CD4-positive, alpha-beta T cell treated with Interleukin-1 beta for 1 hour (primary cell): ENCODE measurements at places on chromosomes 5 and 9.

- DNase-seq: no peak
Measured at GRCh38 chr9:126999315-127000068, 84.9 kb downstream of the RALGPS1 start.

- DNase-seq: no peak
Measured at GRCh38 chr9:94927048-94927761, 200.7 kb downstream of the AOPEP start.

DNA sequence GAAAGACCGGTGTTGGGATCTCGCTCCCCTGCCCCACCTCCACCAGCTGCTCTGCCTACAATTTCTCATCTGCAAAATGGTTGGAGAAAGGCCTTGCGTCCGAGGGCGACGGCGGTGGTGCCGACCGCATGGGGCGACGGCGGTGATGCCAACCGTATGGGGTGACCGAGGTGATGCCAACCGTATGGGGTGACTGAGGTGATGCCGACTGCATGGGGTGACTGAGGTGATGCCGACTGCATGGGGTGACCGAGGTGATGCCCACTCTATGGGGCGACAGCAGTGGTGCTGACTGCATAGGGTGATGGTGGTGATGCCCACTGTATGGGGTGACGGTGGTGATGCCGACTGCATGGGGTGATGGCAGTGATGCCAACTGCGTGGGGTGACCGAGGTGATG lies 171.0 kb downstream of the OLFM1 start:
- no peak for DNase-seq

GRCh38 chr9:87322840-87323635 lies 174.6 kb upstream of the DAPK1 start:
- DNase-seq: no peak

DNA sequence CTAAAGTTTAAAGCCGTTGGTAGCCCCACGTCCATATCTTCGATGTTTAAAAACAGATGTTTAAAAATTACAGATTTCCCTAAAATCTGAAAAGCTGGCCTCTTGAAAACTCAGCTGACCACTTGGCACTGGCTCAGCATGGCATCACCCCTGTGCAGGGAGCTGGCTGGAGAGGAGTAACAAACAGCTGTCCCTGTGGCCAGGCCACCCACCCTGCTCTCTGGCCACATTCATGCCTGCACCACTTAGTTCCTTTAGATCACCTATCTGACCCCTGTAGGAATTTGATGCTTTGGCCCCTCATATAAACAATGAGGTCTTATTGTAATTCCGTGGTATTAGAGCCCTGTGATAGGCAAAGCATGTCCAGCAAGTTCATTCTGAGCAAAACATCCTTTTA lies 107.5 kb downstream of the FRMD3 start:
- no peak for DNase-seq

DNA sequence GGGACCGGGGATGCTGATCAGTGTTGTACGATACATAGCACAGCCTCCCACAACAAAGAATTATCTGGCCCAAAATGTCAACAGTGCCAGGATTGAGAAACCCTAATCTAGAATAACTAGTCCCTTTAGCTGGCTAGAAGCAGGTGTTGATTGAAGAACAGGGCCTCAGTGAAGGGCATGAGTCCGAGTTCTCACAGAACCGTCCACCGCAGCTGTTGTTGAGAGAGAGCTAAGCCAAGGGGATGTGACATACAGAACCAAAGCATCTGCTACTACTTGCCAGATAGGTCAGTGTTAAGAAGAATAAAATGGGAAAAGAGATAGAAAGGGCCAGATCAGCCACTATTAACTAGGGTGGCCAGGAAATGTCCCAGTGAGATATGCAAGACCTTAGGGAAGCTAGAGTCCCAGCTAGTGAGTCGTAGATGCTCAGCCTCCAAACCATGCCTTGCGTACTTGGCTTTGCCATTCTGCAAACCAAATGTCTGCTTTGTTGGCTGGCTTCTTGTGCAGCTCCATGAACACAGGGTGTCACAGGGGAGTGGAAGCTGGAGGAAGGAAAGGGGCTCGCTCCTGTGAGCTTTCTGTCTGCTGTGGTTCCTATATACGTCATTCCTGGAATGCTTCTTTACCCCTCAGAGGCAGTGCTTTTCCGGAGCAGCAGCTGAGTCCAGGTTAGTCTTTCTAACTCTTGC lies 68.9 kb downstream of the FBXO38 start:
- no peak for DNase-seq

DNA sequence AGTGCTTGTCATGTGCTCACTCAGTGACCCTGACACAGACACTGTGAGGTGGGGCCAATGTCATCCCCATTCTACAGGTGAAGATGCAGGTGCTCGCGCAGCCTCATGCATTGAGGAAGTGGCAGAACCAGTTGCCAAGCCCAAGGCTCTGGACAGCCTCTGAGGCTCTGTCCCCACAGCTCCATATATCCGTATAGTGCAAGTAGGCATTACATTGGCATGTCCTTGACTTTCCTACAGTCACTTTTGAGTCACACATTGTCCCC lies 58.8 kb upstream of the ANGPTL2 start:
- DNase-seq: no peak

DNA sequence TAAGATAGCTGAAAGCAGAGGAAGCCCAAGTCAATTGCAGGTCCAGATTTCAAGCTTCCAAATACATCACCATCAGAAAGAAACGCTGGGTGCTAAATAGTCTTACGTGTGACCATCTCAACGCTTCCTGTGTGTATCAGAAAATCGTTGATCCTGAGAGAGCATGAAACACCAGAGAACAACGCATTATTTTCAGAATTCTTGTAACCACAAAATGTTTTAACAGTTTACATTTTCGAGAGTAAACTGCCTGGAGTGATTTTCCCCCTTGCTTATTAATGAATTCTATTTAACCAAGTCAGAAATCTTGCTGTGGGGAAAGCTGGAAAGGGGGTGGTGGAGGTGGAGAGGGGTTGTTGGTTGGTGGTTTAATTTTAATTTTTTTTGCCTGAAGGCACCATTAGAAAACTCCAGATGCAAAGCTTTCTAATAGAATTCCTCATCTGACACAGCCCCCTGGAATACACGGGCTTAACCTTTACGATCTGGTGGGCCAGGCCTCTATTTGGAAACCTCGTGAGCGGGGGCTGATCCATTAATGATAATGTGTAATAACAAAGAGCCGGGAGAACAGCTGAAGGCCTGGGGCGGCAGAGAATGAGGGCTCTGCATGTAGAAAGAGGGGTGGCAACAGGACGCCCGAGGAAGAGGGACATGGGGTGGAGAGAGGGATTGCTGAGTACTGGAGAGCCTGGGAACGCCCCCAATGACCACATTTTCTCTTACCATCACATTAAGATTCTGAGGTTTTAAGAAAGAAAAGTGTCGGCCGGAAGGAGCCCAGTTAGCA lies 124.5 kb upstream of the NFIB start:
- DNase-seq: no peak

DNA sequence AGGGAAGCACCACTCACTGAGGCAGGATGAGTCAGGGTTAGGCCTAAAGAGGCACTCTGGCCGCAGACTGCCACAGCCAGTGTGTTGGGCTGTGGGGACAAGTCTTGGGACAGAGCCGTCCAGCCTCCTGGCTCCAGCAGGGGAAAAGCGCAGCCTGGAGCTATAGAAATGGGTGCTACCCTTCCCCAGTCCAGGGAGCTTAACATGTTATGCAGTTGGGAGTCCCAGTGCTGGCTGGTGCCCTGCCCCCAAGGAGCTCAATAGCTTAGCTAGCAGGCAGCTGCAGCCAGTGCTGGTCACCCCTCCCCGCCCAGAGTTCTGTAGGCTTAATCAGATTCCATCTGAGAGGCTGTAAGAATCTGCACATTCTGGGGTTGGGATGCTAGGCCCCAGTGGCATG lies 399.6 kb upstream of the TUSC1 start:
- no peak for DNase-seq

- DNase-seq: no peak
Measured at GRCh38 chr9:33161589-33162132, 5.5 kb downstream of the B4GALT1 start.

GRCh38 chr9:125493881-125494652 lies 212.9 kb downstream of the MAPKAP1 start:
- DNase-seq: no peak

DNA sequence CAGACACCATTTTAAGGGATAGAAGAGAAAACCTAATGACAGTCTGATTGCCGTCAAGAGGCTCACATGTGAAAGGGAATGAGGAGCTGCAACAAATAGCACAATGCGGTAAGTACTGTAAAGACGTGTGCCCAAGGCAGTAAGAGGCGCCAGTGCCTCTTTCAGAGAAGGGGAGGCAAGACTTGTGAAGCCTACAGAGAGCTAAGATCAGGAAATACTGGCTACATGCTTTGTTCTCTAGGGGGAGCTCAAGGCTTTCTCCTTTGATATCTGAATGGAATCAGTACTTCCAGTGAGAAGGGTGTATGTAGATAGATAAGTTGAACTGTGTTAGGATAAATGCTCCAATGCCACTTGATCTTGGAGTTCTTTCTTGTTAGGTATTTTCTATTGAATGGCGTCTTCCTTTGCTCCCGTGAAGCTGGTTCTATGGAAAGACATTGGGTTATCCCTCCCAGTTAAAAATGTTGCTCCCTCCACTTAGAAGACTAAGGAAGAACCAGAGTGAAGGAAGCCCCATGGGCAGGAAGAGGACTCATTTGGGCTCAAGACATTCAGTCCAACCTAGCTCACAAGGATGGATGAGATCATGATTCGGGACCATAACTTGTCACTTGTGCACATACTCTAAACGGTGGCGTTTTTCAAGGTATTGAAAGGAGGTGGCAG lies 23.5 kb upstream of the ALDOB start:
- DNase-seq: peak; percentile 47

DNA sequence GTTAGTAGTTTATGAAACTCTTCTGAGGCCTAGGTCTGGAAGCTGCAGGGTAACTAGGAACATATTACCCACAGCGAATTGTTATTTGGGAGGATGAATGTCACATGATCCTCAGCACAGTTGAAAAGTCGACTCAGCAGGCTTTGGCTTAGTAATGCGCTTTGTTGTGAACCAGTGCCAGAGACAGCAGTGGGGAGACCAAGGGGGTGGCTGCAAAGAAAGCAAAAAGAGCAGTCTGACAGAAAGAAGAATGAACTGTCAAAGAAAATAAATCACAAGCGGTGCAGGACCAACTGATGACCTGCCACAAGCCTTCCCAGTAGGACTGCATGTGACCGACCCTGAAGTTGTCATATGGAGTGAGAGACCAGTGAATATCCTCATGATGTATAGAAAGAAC lies 170.0 kb downstream of the CCDC171 start:
- no peak for DNase-seq

DNA sequence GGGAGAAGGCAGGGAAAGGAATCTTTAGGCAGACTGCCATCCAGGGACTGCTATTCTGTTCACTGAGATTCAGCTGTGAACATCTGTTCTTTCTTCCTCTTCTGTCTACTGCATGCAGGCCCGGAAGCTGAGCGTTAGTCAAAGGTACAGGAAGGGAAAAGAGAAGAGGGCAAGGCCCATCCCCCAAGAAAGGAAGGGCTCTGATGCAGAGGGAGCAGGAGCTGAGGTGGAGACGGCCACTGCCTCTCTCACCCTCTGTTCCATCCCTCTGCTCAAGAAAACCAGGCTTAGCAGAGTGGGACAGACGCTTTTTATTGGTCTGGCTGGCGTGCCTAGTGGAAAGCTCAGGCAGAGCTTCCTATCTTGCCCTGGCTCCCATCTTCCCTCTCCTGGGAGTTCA lies 57.6 kb downstream of the PFDN1 start:
- peak; percentile 46 for DNase-seq

DNA sequence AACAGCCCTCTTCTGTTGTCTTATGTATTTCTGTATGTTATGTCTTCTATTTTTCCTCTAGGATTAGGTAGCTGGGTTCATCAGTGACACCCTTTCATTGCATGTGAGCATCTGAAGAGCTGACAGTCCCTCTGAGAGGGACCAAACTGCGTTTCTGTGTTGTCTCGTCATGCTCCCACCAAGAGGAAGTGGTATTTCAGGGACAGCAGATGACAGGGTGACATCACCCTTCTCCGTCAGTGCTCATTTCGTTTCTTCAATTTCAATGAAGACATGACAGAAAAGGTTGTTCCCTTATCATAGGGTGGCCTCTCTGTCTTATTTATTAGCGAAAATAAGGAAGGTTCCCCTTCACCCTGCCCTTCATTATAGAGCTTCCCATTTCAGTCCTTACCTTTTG lies 225.9 kb upstream of the NR4A3 start:
- DNase-seq: peak; percentile 5

DNA sequence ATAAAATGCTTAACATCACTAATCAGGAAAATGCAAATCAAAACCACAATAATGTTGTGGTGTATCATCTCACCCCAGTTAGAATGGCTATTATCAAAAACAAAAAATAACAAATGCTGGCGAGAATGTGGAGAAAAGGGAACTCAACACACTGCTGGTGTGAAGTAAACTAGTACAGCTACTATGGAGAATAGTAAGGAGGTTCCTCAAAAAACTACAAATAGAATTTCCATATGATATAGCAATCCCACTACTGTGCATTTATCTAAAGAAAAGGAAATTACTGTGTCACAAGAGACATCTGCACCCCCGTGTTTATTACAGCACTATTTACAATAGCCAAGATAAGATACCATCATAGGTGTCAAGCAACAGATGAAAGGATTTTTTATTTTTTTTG lies 214.5 kb upstream of the RASA1 start:
- DNase-seq: no peak

DNA sequence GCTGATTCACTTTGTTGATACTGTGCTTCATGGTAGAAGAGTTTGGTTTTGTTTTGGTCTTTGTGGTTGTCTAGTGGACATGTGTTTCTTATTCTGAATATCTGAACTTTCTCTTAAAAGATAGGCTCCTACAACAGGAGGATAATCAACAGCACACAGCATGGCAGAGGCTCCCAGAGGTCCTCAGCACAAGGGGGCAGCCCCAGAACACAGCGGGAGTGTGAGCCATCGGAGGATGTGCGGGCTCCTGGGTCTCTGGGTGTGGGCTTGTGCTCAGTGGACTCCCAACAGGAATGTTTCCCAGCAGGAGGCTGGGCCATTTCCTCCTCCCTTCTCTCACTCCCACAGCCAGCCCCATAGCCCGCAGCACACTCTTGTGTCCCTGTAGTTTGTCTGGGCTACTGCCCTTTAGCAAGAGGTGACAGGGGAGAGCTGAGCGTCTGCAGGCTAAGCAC lies 164.3 kb upstream of the OTULINL start:
- DNase-seq: no peak

DNA sequence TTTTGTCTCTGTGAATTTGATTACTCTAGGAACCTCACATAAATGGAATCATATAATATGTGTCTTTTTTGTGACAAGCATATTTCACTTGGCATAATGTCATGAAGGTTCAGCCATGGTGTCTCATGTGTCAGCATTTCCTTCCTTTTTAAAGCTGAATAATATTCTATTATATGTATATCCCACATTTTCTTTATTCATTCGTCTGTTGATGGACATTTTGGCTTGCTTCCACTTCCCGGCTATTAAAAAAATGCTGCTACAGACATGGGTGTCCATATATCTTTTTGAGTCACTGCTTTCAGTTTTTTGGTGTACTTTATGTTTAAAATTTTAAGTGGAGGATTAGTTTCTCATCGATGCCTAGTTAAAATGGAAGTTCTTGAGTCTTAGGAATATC lies 59.8 kb upstream of the C5orf63 start:
- no peak for DNase-seq

DNA sequence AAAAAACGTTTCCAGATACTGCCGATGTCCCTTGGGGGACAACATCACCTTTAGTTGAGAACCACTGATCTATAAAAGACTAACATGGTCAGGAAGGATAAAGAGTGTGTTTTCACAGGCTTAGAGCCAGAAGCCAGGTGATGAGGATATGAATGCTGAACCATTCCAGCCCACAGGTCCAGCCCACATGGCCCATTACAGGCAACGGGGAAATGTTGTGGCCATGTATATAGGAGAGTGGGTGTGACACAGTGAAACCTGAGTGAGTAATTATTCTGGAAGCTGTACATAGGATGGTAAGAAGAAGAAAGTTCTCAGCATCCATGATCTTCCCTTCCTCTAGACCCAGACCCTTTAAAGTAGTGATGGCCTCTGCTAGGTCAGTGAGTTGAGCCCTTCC lies 56.0 kb upstream of the FOXI1 start:
- DNase-seq: no peak
